ENCODE measurements at places on chromosomes 2 and 18.

DNA sequence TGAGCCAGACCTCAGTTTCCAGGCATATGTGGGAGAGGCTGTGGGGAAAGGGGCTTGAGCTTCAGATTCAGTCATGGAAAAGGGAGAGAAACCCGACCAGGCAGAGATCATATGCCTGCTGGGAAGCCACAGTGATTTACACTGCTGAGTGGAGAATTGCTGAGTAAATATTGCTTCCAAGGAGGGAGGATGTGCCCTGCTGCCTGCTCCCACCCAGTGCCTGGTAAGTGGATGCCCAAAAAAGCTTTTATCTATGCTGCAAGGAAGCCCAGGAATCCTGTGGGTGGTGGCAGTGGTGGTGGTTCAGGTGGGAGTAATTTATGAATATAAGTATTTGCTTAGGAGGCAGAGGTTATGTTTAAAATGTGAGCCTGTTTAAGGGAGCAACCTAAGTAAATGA is 39.5 kb downstream of the INO80C start:
- no peak for DNase-seq

DNA sequence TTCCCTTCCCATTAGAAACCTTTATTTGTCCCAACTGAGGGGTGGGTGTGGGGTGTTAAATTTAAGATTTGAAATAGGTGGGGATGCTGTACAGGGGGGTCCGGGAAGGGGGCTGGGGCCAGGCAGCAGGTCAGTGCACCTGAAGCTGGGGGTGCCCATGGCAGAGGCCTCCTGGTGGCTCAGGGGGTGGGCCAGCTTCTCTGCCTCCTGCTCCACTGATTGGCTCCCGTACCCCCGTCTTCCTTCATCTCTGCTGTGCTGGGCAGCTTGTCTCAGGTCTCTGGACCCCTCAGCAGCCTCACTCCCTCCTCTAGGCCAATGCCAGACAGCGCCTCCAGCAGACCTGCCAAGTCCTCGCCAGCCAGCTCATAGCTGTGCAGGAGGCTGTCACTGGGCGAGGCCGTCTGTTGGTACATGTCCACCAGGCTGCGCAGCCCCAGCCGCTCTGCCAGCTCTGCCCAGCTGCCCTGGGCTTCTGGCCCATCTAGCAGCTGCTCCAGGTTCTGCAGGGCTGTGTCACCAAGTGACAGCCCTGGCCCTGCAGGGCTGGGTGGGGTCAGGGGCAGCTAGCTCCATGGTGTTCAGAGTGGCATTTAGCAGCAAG is 2.0 kb upstream of the ANKRD62 start:
- DNase-seq, result no peak

GRCh38 chr2:234204480-234204879 is 154.0 kb downstream of the SPP2 start:
- DNase-seq, result no peak

- no peak for DNase-seq
Observed at GRCh38 chr2:221969087-221969829, 329.5 kb downstream of the PAX3 start.

DNA sequence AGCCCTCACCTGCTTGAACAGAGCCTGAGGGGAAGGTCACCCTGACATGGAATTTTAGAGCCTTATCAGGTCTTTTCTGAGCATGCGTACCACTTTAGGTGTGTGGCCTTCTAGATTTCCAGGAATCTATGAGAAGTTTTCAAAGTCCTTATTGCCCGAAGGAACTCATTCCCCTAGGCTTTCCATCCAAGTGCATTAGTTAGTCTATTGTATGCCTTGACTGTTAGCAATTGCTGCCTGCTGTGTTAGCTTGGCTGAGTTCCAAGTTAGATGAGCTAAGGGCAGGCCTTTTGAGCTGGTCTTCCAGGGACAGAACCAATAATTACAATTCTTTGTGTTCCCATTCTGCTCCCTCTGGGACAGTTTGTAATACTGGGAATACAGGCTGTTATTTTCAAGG is 30.8 kb upstream of the PUM2 start:
- no peak for DNase-seq

DNA sequence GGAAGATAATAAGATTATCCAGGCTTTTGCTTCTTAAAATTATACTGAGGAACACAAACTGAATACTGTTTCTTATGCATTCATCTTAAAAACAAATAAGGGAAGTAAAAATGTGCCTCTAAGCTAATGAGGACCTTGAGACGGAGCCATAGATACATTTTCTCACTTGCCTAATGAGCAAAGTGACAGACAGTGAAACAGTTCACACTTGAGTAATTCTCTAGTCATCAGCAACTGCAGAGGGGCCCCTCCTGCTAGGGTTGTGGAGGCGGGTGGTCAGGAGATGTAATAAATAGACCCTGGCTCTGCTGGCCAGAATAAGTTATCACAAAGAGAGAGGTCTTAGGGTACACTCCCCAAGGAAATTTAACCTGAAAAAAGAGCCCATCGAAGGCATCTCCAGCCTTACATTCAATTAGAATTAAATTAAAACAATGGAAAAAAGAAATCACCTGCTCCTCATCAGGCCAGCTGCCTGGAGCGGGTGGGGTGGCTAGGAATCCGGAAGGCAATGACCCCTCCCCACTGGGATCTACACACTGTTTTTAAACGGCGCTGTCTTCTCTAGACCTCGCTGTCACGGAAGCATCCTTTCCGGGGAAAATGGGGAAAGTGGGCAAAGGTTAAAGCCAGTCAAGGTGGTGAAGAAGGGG is 32.6 kb upstream of the INSIG2 start:
- no peak for DNase-seq

- DNase-seq, result no peak
Observed at GRCh38 chr18:40473221-40474029, 1481.6 kb upstream of the PIK3C3 start.

GRCh38 chr18:43314941-43315340 is 37.7 kb upstream of the SYT4 start:
- no peak for DNase-seq

- DNase-seq, result no peak
Observed at GRCh38 chr2:132951008-132951714, 281.2 kb upstream of the LYPD1 start.

GRCh38 chr2:191601060-191601459 is 76.9 kb upstream of the NABP1 start:
- no peak for DNase-seq

GRCh38 chr18:44844486-44844885 is 163.8 kb downstream of the SETBP1 start:
- no peak for DNase-seq

DNA sequence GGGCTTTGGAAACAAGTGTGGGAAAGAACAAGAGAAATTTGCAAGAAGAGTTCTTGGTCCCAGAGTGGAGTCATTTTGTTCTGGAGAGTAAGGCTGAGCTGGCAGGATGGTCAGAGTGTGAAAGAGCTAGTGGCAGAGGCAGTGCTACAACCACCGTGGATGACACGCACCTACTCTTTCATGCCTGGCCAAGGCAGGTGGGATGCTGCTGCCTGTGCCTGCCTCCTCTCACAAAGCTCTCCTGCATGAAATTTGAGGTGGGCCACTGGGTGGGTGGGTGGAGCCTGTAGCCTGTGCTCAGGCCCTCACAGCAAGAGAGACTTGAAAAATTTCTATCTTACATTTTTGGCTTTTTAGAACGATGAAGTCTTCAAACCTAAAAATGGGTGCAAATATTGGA is 9.4 kb upstream of the INO80C start:
- DNase-seq, result peak; percentile 59

GRCh38 chr2:165369898-165370296 is 99.6 kb upstream of the CSRNP3 start:
- no peak for DNase-seq

Data from lower leg skin (tissue), 4 donors.